ENCODE measurements at places on chromosomes 1 and 21.

DNA sequence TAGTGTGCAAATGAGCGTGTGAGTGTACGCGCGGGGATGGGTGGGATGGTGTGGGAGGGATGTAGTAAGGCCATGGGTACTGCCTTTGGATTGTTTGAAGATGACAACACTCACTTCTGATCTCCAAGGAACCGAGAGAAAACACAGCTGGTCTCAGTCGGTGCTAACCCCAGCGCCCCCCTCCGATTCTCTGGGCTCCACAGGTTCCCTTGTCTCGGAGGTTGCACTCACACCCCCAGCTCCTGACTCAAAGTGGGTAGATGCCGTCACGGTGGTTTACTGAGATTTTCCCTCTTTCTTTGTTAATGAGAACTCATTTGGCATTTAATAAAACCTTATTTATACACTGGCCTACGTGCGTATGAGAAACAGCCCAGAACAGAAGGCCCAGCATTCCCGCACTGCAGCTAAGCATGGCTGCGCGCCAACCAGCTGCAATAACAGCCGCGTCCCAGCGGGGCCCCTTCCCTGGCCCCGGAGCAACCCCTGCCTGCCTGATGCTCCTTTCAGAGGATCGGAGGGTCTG lies 25.8 kb downstream of the ABCA4 start:
- DNase-seq: no peak

GRCh38 chr1:22536506-22536905 lies 26.8 kb upstream of the EPHA8 start:
- no peak for DNase-seq

GRCh38 chr1:164702216-164702615 lies 143.2 kb downstream of the PBX1 start:
- no peak for DNase-seq

DNA sequence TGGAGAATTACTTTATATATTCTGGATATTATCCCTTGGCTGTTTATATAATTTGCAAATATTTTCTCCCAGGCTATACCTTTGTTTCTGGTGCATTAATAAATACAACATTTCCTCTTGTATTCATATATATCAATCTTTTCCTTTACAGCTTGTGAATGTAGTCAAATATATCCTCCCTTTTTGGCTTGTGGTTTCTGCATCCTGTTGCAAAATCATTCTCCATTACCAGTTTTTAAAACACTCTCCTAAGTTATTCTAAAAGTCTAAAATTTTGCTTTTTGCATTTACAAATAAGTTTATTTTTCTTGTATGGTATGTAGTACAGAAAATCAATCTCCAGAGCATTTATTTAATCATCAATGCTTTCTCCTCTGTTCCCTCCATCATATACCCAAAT lies 909.4 kb downstream of the ADGRL2 start:
- no peak for DNase-seq

DNA sequence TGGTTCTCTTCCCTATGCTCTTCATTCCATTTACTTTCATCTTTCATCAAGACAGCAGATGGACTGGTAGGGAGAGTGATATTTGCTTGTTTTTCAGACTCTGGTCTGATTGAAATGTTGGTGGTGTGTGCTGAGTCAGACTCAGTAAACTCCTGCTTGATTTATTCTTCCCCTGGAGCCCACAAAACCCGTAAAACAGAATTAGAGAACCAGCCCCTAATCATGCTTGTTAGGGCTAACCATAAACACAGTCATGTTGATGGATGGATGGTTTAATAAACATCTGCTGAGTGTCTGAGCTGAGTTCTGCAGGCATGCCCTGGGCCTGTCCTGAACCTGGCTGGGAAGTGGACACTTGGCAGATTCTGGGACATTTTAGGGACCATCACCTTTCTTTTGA lies 24.8 kb downstream of the NOS1AP start:
- DNase-seq: no peak

Data from stimulated activated CD8-positive, alpha-beta memory T cell treated with anti-CD3 and anti-CD28 coated beads, Interleukin-4, amount 100 ng/mL, for 48 hours (primary cell).